ENCODE measurements at places on chromosomes 3 and 15. TPM values are rescaled to one million over a fixed set of nuclear protein-coding genes. Genes with fewer than 3 reads are reported as not detected.
A peak's percentile ranks its signal among the peaks of the same experiment; 100 is the strongest.

SLC30A4 gene
- total RNA-seq: 11.1 TPM

RASGRP1 gene
- 0.98 TPM for total RNA-seq

DNA sequence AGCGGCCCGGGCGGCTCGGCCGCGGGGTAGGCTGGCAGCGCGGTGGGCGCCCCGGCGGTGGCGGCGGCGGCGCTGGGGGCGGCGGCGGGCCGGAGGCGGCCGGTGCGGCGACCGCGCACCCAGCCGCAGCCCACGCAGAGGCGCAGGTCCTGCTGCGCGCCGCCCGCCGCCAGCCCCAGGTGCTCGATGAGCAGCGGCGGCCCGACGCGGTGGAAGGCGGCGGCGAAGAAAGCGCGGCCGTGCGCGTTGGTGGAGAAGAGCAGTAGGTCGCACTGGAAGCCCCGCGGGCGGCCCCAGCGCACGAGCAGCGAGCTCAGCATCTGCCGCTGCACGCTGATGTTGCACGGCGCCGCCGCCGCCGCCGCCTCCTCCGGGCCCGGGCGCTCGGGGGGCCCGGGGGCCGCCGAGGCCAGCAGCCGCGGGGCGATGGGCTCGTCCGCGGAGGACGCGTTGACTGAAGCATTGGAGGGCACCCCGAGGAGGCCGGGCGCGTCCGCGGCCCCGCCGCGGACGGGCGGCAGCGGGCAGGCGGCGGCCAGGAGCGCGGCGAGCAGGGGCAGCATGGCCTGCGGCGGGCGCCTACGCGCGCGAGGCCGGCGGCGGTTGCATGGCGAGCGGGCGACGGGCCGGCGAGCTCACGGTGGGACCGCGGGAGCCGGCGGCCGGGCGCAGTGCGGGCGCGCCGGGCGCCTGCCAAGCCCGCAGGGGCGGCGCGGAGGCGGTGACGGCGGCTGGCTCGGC is 452 bp downstream of the TMEM158 start:
- peaks cover 24% of the 10 kb centered on the region for H3K4me1 ChIP-seq
- H3K36me3 ChIP-seq: no peaks in the 10 kb centered on the region

- peak; percentile 12 for DNase-seq
- peak overlapping the region; percentile 52 for H3K4me3 ChIP-seq
- peak overlapping the region; percentile 91 for H3K27ac ChIP-seq
- peaks cover 10% of the 10 kb centered on the region for H3K4me1 ChIP-seq
Observed at GRCh38 chr3:97821287-97821773, 481 bp upstream of the CRYBG3 start.

- H3K4me3 ChIP-seq: no peak overlapping the region
- H3K27me3 ChIP-seq: no peaks in the 10 kb centered on the region
- no peaks in the 10 kb centered on the region for H3K4me1 ChIP-seq
Observed at GRCh38 chr3:11755276-11755675, 91.4 kb downstream of the TAMM41 start.

DNA sequence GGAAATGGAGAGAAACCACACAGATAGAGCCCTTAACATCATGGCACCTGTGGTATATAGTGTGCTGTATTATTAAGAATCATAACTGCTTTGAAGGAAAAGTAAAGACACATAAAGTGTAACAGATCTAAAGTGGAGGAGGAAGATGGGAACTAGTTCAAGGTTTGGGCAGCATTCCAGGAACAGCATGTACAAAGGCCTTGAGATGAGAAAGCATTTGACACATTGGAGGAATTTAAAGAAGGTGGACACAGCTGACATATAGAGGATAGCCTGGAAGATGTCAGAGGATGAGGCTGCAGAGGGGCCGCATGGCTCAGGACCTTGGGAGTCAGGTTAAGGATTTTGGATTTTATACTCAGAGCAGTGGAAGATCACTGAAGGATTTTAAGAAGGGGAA is 39.0 kb downstream of the LRTM1 start:
- H3K4me3 ChIP-seq: no peak overlapping the region
- H3K27ac ChIP-seq: peak overlapping the region; percentile 32
- peaks cover 4% of the 10 kb centered on the region for H3K4me1 ChIP-seq
- H3K27me3 ChIP-seq: no peaks in the 10 kb centered on the region
- no peak for DNase-seq

GRCh38 chr3:194277786-194278130 is 73.4 kb downstream of the CPN2 start:
- H3K4me1 ChIP-seq: peaks cover 73% of the 10 kb centered on the region
- H3K4me3 ChIP-seq: no peak overlapping the region
- H3K27me3 ChIP-seq: no peaks in the 10 kb centered on the region

Data from tibial nerve (tissue), 4 donors.